ENCODE measurements at places on chromosomes 3 and 15.

DNA sequence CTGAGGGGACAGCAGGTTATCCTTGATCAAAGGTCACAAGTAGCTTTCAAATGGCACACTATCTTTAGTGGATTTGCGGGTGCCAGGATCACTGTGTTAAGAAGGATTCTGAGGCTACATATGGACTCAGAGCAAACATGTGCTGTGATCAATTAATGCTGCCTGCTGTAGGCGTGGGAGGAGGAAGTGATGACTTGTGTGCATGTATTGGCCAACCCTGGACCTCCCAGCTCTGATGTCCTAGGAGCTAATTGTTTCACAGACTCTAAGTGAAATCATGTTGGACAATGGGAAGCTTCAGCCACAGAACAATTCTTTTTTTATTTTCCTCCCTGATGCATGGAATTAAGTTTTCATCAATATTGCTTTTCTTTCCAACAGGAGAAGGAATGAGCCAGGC, 24.4 kb downstream of the FAH start:
- no peak for DNase-seq

DNA sequence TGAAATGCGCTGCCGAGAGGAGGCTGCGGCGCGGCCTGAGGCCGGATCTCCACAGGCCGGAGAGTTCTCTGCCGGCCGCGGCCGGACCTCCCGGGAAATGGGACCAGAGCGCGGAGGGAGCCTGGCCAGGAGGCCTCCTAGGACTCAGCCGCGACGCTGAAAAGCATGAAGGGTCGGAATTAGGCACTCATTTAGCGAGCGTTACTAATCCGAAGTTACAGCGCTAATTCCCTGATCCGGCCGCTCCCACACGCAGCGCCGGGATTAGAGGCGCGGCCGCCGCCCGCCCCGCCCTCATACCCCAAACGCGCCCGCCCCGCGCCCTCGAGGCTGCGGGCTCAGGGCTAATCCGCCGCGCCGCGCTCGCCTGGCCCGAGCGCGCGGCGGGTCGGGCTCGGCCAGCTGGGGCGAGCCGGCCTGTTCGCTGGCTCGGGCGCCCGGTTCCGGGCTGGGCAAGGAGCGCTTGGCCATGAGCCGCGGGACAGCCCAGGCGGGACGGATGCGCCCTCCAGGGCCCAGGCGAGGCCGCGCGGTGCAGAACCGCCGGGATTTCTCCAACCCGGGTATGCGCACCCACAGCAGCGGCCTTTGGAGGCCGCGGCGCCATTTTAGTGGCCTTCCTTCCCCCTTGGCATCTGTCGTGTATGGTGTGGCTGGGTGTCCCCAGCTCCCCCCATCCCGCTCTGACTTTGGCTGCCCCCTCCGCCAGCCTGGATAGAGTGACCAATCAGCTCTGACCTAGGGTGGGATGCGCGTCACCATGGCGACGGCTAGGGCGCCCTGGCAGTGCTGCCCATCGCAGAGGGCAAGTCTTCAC, 36.8 kb upstream of the POLG start:
- no peak for DNase-seq

- DNase-seq = no peak
These were observed 5.4 kb downstream of the CCDC12 start for GRCh38 chr3:46971151-46971550.

DNA sequence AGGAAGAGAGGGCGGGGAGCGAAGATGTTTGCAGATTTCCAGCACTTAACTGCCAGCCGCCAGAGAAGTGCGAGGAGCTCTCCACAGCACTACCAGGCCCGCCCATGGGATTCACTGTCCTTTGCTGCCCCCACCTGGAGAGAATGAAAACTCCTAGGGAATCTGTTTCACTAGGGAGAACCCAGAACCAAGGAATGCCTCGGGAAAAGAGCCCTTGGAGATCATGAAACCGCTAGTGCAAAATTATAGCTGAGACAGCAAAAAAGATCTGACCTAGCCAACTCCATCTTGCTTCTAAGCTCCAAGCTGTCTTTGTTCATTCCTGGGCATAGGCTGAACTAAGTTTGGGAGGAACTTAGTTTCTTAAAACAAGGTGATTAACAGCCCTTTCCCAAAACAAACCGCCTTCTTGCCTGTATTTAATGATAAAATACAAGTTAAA, 82.6 kb upstream of the GCNT3 start:
- DNase-seq = peak; percentile 81

DNA sequence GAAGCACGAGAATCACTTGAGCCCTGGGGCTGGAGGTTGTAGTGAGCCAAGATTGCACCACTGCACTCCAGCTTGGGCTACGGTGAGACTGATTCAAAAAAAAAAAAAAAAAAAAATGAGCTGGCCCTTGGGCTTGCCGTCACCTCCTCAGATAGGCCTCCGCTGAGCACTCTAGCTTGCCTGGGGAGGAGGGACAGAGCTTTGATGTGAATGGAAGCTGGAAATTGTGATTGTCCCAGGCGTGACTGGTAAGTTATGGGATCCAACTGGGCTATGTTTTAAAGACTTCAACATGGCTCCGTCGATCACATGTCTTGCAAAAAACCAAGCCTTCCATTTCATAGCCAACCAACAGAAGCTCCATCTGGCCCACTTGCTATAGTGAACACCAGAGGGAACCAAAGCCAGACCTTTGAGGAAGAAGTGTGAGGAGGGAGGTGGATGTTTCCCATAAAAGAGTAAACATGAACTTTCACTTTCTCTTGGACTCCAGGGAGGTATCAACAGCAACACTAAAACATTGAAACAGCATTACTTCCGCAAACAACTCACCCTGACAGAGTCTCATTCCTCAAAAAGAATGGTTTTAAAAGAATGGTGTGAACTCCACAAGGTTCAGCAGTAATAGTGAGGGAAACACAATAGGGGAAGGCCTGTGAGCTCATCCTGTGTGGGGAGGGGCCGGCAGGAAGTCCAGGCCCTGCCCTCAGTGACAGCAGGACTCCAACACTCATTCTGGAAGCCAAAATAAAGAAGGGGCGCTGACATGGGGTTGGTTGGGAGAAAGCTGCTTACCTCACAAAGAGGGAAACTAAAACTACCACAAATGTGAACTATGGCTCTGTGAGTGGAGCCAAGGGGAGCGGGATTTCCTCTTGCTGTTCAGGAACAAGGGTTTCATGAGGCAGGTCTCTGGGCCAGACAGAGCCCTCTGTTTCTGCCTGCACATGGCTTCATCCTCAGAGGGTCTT, 59.2 kb upstream of the IL12A start:
- DNase-seq = peak; percentile 87

GRCh38 chr15:64274341-64274950, 81.5 kb downstream of the CSNK1G1 start:
- no peak for DNase-seq

GRCh38 chr3:144351773-144352365, 380.2 kb downstream of the DIPK2A start:
- no peak for DNase-seq

DNA sequence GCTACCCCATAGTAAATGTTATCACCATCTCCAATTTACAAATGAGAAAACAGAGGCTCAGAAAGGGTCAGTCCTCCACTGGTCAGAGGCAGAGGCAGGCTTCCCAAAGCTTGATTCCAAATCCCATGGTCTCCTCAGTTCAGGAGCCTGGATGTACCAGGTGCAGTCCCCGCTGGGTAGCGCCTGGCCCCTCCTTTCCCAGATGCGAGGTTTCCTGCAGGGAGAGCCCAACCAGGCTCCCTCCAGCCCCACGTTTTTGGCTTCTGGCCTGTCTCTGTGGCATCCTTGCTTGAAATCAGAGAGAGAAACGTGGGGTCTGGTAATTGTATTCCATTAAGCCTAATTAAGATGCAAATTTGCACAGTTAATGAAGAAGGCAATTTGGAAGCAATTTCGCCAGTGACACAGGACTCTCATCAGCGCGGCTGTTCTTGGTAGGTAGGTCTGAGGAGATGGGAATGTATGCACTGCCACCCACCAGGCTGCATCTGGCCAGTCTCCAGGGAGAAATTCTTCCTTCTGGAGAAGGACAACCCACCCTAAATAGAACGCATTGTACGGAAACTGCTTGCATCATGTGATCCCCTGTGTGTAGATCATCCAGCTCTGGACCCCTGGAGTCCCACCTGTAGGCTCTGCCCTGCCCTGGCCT, 50.5 kb downstream of the HRH1 start:
- DNase-seq = no peak

DNA sequence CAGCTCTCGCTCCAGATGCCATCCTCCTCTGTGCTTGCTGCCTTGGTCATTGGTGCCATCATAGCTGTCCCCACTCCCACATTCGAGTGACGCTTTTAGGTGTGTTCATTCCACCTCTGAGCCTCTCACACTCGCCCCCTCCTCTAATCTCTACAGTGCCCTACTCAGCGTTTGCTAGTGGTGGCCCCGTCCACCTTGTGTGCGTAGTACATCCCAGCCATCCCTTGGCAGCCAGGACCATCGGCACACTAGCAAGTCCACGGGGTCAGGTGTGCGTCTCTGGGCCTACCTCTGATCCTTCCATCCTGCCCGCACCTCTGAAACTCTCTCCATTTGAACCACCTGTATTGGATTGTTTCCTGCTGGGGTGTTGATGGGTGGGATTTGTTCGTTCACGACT, 54.2 kb upstream of the RGMA start:
- DNase-seq = no peak

DNA sequence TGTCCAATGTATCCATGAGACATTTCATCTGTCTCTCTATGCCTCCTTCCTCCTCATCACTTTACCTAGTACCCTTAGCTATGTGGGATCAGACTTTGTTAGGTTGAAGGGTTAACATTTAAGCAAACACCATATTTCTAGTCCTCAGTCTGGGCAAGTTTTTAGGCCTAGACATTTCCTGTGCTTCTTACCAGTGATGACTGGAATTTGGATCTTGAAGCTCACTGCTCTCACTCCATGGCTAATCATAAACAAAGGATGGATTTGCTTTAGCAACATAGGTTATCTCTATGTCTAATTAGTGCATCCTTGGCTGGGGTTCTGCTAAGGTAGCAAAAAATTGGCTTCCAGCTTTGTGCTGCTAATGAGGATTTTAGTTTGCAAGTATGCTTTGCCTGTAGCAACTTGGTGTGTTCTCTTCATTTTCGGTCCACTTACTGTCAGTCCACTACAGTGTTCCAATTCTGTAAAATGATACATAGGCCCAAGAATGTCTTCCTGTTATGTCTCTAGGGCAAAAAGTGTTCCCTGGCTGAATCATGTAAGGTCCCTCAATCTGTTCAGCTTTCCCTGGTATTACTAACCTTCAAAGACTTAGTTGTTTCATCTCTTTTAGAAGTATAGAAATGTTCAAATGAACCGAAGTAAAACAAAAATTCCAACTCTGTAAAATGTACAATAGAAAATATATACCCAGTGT, 615.4 kb downstream of the CADM2 start:
- no peak for DNase-seq

DNA sequence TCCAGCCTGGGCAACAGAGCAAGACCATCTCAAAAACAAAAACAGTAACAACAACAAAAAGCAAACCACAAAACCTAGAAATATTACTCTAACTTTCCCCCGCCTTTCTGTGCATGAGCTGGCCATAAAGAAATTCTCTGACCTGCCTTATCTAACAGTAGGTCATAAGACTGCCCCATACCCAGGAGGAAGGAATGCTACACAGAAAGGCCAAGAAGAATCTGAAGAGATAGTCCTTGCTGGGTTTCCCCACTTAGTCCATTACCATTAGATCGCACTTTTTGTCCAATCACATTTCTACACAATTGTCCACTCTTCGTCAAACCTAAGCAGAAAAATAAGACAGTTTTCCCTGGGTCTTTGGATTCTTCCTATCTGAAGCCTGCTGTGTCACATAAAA, 23.5 kb downstream of the CIAO2A start:
- no peak for DNase-seq

Data from IMR-90 (cell line).